ENCODE measurements at places on chromosomes 1 and 21.

DNA sequence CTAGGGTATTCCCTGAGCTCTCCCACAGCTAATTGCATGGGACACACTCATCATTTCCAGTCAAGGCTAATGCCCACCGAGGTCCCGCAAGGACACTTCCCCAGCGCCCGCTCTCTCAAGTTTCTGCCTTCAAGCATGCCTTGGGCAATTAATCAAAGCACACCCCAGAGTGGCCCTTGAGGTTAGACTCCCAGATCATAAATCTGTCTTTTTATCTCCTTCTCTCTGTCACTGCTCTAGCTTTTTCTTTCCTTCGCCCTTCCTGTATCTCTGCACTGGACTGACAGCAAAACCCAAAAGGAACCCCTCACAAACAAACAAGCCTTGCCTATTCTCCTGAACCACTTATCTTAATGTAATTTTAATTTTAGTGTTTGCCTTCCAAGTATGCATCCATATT, 7.9 kb upstream of the EXOSC10 start:
- DNase-seq = no peak

DNA sequence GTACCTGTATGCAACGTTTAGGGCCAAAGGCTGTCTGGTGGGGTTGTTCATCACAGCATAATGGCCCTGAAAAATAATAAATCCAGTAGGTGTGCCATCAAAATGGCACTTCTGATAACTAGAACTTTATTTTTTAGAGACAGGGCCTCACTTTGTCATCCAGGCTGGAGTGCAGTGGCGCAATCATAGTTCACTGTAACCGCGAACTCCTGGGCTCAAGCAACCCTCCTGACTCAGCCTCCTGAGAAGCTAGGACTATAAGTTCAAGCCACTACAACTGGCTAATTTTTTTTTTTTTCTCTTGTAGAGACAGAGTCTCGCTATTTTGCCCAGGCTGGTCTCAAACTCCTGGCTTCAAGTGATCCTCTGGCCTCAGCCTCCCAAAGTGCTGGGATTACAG, 4.7 kb downstream of the SNAPIN start:
- DNase-seq = no peak

GRCh38 chr1:56934430-56935060, 31.3 kb downstream of the C8B start:
- DNase-seq = no peak

DNA sequence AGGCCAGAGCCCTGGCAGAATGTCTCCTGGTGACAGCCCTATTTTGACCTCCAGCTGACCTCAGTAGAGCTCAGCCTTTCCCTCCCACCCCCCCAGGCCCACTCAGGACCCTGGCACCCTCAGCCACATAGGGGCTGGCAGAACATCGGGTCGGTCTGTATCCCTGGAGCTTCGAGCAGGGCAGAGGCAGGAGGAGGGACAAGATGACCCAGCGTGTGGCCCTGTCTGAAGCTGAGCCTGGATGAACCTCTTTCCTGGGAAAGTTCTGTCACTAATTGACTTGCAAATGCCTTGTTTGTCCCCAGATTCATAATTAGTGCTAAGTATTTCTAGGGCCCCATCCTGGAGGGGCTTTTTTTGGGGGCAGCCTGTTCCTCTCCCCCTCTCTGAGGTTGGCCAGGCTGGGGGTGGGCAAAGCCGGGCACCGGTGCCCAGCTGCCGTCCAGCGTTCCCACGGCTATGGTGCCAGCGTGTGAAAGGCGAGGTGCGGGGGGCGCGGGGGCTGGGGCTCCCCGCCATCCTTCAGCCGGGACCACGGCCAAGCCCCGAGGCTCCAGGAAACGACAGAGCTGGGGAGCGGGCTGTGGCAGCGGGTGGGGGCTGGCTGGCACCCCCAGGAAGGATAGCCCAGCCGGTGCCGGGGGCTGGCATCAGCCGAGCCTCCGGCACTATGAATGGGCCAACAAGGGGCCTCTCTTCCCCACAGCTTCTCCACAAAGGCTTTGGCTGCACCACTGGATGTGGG, 31.4 kb downstream of the RHBG start:
- DNase-seq = no peak

GRCh38 chr1:28640766-28641165, 2.1 kb downstream of the TAF12 start:
- DNase-seq = no peak

DNA sequence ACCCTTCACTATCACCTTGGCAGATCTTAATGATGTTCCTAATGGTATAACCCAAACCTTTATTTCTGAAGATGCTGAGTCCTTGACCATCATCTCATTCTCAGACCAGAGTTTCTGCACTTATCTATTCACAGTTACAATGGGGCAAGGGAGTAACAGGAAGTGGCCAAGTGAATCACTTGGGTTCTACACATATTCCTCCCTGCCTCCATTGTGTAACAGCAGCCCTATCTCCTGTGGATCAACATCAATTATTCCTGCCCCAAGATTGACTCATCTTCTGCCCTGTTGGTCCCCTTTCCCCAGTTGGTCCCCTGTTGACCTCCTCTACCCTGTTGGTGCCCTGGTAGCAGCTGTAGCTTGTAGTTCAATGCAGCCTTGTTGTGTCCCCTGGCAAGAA, 10.3 kb upstream of the S100A7 start:
- no peak for DNase-seq

DNA sequence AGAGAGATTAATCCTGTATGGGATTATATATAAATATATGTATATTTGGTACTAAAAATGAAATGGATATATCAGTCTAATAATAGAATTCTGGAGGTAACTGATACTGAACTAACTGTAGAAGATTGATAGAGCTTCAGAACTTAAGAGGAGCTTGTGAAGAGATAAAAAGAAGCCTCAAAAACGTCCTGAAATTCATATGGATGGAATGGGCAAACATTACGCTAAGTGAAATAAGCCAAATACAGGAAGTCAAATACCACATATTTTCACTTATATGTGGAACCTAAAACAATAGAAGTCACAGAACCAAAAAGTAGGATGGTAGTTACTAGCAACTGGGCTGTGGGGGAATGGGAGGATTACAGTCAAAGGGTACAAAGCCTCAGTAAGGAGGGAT, 36.0 kb upstream of the ADGRL4 start:
- no peak for DNase-seq

DNA sequence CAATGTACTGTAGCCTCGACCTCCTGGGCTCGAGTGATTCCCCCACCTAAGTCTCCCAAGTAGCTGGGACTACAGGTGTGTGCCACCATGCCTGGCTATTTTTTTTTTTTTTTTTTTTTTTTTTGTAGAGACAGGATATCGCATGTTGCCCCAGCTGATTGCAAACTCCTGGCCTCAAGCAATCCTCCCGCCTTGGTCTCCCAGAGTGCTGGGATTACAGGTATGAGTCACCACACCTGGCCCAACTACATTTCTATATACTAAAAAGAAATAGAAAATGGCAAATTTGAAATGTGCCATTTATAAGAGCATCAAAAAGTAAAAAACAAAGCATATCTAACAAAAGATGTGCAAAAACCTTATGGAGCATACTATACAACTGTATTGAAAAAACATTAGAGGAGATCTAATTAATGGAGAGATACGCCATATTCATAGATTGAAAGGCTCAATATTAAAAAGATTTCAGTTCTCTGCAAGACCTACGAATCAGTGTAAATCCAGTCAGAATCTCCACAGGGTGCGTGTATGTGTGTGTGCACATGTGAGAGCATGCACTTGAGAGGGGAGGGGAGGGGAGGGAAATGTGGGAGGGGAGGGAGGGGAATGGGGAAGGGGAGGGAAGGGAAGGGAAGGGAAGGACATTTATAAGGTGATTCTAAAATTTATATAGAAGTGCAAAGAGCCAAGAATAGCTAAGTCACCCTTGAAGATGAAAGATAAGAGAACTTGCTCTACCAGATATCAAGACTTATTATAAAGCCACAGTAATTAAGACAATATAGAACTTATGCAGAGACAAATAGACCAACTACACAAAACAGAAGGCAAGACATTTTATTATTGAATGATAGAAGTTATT, 15.5 kb upstream of the PADI4 start:
- DNase-seq = no peak

GRCh38 chr1:227921461-227922185, 26.1 kb downstream of the WNT9A start:
- DNase-seq = no peak

- no peak for DNase-seq
Observed at GRCh38 chr1:30225357-30225756, 498.0 kb downstream of the MATN1 start.

- DNase-seq = no peak
Observed at GRCh38 chr1:30687886-30688285, 35.5 kb downstream of the MATN1 start.

GRCh38 chr1:55034476-55035133, 4.7 kb upstream of the PCSK9 start:
- no peak for DNase-seq

- DNase-seq = no peak
Observed at GRCh38 chr1:151128800-151129199, 17.6 kb downstream of the SEMA6C start.

- DNase-seq = no peak
Observed at GRCh38 chr1:28773105-28773504, 36.4 kb downstream of the YTHDF2 start.

GRCh38 chr1:64136752-64137411, 66.5 kb upstream of the UBE2U start:
- DNase-seq = peak; percentile 7

DNA sequence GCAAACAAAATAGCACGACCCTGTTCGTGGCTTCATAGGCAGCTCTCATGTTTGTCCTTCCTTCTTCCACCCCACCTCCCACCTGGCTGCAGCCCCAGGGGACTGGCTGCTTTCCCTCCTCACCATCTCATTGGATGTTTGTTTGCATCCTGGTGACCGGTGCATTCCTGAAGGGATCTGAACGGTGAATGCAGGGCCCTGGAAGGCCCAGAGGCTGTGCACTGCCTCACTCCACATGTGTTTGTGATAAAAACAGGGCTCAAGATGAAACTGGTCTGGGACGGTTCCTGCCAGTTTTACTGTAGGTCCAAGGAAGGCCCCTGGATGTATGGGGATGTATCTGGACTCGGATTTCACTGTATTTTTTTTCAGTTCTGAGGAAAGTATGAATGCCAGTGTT, 42.8 kb downstream of the CNN3 start:
- no peak for DNase-seq
